MV-4-11 (cell line): ENCODE measurements at places on chromosomes 13 and 19.

DNA sequence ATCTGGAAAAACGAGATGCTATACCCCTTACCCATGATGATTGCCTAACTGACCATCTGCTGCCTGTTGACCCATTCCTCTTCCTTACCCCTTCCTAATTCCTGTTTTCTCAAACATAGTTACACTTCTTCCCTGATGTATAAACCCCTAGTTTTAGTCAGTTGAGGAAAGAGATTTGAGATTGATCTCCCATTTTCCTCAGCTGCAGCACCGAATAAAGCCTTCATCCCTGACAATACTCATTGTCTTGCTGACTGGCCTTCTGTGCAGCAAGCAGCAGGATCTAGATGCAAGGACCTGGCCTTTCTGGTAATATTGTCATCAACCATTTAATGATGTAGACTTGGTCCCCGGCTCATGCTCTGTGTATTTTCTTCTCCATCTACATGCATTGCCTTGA, 999 bp upstream of the ZNF264 start:
- DNase-seq: no peak

GRCh38 chr19:10238172-10238783, 7.1 kb upstream of the S1PR2 start:
- no peak for DNase-seq

GRCh38 chr19:39472746-39473442, 7.7 kb upstream of the TIMM50 start:
- DNase-seq: no peak

DNA sequence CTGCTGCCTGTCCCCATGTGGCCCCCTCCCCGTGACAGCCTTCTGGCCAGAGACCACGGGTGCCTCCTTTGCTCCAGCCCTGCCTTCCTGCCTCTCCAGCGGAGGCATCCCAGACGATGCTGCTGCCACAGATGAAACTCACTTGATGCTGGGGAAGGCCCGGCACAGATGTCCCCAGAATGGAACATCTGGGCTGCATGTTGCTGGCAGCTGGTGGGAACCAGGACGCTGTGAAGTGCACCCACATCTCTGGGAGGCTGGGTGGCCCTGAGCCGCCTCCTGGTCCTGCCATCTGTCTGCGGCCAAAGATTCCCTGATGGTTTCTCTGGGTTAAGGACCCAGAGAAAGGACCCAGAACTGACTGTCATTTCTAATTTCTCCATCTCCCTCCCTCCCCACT, 51.9 kb upstream of the PTPRS start:
- DNase-seq: no peak

- no peak for DNase-seq
These were observed 65.1 kb downstream of the ZNF823 start for GRCh38 chr19:11673608-11674041.

DNA sequence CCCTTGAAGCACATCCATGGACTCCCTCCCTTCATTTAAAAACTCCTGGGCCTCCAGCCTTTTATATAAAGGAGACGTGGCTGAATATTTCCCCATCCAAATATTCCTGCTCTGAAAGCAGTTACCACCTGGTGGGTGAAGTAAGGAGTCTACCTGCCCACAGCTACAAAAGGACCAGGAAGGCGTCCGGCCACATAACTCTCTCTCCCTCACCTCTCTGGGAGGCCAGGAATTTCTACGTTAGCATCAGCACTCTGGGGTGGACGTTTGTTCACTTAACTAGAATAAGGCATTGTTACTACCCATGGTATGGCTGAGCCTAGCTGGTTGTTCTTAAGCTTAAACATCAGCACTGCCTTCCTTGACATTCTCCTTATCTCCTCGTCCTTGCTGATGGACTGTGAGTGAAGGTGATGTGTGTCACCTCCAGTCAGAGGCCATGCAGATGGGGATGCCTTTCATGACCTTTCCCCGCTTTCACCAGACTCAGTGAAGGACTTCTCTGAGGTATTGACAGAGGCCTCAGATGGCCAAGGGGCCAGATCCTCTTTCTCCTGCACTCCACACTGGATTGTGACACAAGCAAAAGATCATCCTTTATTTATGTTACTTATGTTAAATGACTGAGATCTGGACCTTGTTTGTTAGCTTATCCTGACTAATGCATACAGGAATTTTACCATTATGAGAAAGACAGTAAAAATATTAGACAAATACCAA, 22.2 kb upstream of the KPNA3 start:
- peak; percentile 30 for DNase-seq

DNA sequence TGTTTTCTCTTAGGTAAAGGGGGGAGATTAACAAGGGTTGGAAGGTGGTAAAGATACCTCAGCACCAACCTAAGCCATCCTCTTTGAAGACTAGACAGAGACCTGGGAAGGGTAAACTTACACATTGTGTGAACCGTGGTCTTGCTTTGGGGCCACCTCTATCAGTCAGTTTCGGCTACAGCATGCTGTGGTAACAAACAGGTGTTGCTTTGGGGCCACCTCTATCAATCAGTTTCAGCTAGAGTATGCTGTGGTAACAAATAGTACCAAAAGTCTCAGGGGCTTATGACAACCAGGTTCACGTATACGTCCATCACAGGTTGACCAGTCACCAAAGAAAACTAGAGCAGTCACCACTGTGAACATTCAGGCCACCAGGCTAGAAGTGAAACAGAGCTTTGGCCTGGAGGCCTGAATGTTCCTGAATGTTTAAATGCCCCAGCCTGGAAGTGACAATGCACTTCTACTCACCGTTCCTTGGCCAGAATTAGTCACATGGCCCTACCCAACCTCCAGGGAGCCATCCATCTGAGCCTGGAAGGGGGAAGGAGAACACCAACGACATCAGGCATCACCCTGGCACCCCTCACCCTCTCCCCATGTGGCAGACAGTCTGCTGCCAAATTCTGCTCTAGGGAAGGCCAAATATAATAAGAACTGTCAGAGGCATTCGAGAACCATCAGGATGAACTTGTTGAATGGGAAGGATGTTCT, 3.8 kb downstream of the FXYD7 start:
- no peak for DNase-seq

- DNase-seq: no peak
These were observed at the start of gene SPRED3 for GRCh38 chr19:38388349-38389100. Gene SPRED3 (plus strand): TSS chr19:38388697. CDS start chr19:38390303, 1,606 bp downstream.

DNA sequence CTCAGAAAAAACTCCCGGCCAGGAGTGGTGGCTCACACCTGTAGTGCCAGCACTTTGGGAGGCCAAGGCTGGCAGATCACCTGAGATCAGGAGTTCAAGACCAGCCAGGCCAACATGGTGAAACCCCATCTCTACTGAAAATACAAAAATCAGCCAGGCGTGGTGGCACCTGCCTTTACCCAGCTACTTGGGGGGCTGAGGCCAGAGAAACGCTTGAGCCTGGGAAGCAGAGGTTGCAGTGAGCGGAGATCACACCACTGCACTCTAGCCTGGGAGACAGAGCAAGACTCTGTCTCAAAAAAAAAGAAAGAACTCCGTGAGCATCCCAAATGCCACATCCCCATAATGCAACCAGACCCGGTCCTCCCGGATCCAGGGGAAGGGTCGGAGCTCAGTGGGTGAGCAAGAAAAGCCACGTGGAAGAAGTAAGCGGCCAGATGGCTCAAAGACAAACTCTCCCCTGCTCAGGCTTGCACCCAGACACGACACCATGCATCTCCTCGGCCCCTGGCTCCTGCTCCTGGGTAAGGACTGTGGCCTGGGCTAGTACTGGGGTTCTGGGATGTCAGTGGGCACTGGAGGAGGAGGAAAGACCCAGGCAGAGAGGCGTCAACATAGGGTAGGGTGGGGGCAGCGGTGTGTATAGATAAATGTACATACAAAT, 2.7 kb downstream of the CD22 start:
- DNase-seq: no peak

- no peak for DNase-seq
These were observed 1596.3 kb upstream of the PCDH20 start for GRCh38 chr13:63011996-63012395.

- DNase-seq: no peak
These were observed 1460.7 kb downstream of the EFNB2 start for GRCh38 chr13:105074755-105075154.

- DNase-seq: peak; percentile 79
These were observed 1.4 kb downstream of the CIC start for GRCh38 chr19:42270346-42271044.

DNA sequence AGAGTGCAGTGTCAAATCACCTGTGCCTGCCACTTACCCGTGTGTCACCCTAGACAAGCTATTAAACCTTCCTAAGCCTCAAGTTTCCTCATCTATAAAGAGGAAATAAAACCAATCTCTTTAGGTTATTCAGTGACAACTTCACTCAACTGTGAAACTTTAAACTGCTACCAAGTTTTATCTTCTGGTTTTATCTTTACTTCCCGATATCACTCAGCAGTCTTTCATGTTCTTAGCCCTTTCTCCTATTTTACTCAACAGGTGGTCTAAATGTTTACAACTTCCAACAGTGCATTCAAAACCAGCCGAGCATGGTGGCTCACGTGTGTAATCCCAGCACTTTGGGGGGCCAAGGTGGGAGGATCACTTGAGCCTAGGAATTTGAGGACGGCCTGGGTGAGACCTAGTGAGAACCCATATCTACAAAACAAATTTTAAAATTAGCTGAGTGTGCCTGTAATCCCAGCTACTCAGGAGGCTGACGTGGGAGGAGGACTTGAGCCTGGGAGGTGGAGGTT, 59.6 kb downstream of the GPALPP1 start:
- DNase-seq: no peak

DNA sequence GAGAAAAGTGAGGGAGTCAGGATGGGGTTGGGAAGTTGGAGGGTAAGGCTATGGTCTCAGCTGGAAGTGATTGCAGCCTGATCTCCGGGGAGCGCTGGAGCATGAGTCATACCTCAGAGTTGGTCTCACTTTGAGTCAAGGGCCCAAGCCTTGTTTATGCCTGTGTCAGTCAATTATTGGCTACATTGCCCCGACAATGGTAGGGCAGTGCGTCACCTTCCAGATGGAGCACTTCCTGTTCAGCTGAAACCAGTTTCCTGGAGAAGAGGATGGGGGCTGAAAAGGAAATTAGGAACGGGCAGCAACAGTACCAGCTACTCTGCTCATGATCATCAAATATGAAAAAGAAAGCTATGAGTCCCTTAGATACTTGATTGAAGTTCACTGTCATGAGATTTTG, 60.4 kb downstream of the ADGRE1 start:
- peak; percentile 91 for DNase-seq

DNA sequence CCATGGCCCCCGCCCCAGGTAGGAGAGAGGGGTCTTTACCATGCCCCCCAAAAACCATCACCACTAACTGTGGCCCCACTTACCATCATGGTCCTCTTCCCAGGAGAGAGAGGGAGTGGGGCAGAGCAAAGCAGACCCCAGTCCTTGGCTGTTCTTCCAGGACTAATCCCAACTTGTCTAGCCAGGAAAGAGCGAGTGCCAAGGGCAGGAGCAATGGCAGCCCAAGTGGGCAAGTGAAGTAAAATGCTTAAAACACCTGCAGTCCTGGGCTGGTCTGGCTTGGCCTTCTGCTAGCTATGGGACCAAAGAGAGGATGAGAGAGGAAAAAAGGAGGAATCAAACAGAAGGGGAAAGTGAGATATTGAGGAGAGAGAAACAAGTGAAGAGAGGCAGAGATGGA, 17.9 kb downstream of the ZSWIM4 start:
- no peak for DNase-seq

GRCh38 chr13:104773775-104774174, 1707.6 kb upstream of the SLC10A2 start:
- peak; percentile 65 for DNase-seq

GRCh38 chr19:7099597-7099921, 30.1 kb downstream of the ZNF557 start:
- DNase-seq: no peak
